HepG2 (cell line): ENCODE measurements at places on chromosomes 11 and 22.

- DNase-seq, result no peak
Measured at GRCh38 chr11:76885390-76886097, 24.8 kb downstream of the ACER3 start.

GRCh38 chr22:30198921-30199320, 47.6 kb downstream of the LIF start:
- DNase-seq, result no peak

DNA sequence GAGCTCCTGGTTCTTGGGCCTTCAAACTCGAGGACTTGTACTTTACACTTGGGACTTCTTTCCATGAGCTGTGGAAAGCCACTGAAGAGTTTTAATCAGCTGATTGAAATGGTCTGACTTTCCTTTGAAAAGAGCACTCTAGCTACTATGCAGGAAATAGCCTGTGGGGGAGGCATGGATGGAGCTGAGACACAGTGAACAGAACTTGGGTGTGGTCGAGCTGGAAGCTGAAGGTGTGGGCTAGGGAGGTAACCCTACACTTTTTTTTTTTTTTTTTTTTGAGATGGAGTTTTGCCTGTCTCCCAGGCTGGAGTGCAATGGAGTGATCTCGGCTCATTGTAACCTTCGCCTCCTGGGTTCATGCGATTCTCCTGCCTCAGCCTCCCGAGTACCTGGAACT, 17.5 kb upstream of the CAPRIN1 start:
- no peak for DNase-seq

- DNase-seq, result peak; percentile 12
Measured at GRCh38 chr11:1152316-1153104, 5.2 kb upstream of the MUC5AC start.

DNA sequence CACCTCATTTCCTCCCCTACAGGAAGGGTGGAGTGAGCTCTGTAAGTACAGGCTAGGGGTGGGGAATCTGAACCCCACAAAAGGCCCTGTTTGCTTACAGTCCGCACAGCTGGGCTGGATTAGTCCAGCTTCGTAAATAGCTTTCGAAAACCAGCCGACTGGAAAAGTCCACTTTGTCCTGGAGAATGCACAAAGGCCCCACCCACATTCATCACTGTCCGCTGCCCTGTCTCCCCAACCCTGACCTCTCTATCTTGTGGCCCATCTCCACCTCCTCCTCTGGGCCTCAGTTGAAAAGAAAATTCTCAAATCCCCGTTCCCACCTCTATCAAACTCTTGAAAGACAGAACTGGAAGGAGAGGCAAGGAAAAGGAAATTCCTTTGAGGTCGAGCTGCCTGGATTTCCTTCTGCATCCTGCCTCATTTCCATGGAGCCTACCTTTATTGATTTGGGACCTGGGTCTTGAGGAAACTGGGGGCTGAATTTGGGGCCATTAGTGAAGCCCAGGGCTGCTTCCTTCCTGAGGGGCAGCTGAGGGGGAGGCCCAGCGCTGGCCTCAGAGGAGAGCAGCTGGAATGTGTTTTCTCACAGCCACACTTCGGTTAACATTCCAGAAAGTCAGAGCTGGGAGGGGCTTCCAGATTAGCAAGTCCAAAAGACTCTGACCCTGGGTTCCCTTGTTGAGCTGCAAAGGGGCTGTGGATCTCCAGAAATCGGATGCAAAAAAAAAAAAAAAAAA, 147.6 kb downstream of the FBXO7 start:
- peak; percentile 89 for DNase-seq

- no peak for DNase-seq
Measured at GRCh38 chr11:4008116-4008515, 86.5 kb upstream of the RRM1 start.

GRCh38 chr11:20990447-20990846, 321.1 kb downstream of the NELL1 start:
- DNase-seq, result no peak

DNA sequence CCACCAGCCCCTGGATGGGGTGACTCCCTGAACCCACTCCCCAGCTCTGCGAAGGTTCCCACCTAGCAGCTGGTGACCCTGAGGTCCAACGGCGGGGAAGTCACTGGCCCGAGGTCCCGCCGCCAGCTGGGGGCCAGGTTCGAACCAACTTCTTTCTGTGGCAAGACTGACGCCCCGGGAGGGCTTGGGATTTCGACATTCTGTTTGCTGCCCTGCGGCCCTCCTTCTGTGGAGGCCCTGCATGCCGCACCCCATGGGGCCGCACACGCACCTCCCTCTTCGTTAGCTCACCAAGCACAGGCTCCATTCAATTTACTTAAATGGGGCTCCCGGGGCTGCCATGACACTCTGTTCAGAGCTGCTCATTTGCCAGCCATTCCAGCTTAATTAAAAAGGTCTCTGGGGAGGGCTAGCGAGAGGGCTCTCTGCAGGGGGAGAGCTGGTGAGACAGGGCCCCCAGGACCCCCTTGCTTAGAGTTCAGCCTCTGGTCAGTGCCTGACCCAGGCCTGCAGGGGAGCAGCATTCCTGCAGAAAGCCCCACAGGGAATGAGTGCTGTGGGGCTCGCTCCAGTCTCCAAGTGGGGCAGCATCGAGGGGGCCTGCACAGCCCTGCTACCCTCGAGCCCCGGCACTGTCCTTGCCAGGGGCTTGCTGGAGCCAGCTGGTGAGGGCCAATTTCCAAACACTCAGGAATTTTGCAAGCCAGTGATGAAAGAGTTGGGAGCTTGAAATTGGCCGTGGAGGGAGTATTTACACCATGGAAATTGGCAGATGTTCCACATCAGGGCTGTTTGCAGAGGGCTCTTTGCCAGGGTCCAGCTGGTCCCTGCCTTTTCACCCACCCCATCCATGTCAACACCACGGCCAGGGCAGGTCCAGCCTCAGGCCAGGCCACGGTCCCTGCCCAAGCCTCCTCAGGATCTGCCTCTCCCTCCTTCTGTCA, 80.8 kb downstream of the CACNA1I start:
- no peak for DNase-seq

GRCh38 chr11:114386545-114386944, 13.8 kb downstream of the C11orf71 start:
- DNase-seq, result no peak

- no peak for DNase-seq
Measured at GRCh38 chr11:123454060-123454651, 24.1 kb downstream of the GRAMD1B start.

GRCh38 chr11:73426219-73426850, 50.1 kb downstream of the RELT start:
- DNase-seq, result no peak

DNA sequence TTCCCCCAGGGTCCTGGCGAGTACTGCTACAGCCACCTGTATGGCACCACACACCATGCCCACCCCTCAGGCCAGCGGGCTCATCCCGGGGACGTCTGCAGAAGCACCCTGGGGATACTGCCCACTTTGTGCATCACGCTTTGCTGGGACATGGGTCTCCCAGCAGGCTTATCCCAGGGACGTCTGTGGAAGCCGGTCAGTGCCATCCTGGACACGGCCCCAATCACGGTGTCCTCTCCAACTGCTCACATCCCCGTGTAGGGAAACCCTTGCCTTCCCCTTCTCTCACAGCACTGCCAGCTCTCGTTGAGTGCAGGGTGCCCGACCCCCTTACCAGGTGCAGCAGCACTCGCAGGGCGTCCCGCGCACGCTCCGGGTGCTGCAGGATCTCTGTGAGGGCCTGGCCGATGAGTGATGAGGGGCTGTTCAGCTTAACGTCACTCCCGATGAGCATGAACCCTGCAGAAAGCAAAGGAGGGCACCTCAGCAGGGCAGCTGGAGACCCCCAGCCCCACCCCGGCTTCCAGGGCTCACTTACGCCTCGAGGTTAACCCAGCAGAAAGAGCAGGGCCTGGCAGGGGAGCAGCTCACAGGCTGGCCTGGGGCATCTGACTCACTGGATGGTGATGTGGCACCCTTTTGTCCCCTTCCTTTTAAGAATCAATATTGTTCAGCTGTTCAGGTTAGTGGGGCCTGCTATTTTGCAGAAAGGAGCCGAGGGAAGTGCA, 76.9 kb upstream of the PITPNB start:
- DNase-seq, result no peak

DNA sequence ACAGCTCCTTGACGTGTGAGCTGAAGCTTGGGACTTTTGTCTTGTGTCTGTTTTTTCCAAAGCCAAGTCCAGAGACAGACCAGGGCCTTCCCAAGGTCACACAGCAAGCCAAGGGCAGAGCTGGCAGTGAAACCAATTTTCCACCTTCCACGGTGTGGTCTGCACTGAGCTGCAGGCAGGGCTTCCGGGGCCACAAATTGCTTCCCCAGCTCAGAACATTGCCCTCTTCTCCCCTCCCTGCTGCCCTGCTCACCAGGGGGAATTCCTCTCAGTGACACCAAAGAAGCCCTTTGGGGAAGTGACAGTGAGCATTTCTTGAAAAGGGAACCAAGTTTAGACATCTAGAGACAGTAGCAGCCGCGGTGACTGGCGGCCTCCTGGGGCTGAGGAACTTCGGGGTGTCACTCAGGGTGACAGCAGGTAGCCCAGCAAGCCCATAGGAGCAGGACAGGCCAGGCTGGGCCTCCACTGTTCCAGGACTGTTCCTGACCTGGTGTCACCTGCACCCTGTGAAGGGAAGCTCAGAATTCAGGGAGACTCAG, 9.2 kb downstream of the FXYD2 start:
- DNase-seq, result no peak

DNA sequence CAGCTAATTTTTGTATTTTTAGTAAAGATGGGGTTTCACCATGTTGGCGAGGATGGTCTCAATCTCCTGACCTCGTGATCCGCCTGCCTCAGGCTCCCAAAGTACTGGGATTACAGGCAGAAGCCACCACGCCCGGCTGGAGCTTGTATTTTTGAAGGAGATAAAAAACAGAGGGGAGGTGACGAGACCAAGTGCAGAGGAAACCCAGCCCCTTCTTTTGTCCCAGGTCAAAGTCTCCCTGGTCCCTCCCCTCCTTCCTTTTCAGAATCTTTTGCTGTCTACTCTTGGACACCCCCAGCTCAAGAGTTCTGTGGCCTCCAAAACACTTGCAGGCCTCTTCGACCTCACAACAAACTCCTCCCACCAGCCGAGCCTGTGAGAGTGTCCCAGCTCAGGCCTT, 12.2 kb upstream of the TMEM184B start:
- no peak for DNase-seq
